Stimulated activated naive CD8-positive, alpha-beta T cell treated with anti-CD3 and anti-CD28 coated beads, Interleukin-15, amount 100 ng/mL, for 72 hours (primary cell): ENCODE measurements at places on chromosomes 7 and 10.

- DNase-seq = no peak
These were observed 180.2 kb downstream of the CELF2 start for GRCh38 chr10:11197878-11198277.

DNA sequence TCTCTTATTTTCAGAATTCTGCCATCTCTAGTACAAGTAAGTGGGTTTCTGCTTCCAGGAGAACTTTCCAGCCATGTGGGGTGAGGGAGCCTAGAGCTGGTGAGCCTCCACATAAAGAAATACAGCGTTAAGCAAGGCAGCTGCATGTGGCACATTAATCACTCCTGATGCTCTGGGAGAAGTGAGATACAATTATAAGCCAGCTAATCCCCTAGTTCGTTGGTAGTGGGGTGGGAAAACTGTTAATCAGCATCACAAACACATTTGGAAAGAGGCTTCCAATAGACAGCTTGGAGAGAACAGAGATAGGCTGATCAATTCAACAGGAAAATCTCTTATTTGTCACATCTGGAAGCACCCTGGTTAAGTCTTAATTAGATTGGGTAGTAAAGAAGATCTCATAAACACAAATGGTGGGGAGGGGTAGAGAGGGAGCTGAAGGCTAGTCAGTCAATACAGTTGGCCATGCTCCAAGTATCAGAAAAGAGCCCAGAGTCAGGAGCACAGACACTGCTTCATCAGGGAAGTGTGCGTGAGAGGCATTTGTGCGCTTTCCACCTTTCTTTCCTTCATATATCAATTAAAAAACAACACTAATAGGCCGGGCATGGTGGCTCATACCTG, 130.6 kb downstream of the SORCS1 start:
- no peak for DNase-seq

DNA sequence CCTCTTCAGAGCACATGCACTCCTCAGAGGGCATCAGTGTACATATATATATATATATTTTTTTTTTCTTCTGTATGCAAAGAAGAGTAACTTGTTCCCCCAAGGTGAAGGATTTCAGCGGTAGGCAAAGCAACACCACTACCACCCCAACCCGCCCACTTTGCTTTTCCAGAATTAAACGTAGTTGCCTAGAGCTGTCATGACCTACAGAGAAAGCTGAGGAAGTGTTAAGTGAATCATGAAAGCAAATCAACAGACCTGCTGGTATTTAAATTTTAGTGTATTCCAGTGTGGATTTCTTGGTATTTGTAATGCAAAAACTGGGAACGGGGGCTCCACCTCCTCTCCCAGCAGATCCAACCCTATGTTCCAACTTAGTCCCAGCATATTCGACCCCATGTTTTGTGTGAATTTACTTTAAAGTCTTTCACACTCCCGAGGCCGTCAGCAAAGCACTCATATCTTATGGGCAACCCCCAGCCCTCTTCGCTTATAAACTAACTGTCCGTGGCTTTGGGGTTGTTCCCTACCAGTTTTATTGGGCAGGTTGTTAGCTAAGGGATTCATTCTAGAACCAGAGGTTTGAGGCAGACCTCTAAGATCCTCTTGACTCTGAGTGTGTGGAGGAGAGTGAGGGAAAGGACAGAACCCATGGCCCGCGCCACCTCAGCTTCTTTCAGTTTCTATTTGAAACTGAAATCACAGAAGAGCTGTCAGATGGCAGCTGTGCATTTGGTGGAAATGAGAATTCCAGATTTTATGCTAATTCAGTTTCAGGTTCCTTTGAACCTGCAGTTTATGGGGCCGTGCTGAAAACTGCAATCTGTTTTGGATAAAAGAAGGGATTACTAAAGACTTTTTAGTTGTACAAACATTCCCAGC, 450.2 kb upstream of the GALNT17 start:
- peak; percentile 27 for DNase-seq

GRCh38 chr7:84844771-84845170, 342.1 kb downstream of the SEMA3D start:
- no peak for DNase-seq

- no peak for DNase-seq
These were observed 178.4 kb upstream of the LRRTM3 start for GRCh38 chr10:66747451-66747850.

GRCh38 chr10:110426294-110427181, 71.2 kb upstream of the DUSP5 start:
- DNase-seq = peak; percentile 19

GRCh38 chr7:20033621-20034400, 183.4 kb downstream of the MACC1 start:
- DNase-seq = no peak

DNA sequence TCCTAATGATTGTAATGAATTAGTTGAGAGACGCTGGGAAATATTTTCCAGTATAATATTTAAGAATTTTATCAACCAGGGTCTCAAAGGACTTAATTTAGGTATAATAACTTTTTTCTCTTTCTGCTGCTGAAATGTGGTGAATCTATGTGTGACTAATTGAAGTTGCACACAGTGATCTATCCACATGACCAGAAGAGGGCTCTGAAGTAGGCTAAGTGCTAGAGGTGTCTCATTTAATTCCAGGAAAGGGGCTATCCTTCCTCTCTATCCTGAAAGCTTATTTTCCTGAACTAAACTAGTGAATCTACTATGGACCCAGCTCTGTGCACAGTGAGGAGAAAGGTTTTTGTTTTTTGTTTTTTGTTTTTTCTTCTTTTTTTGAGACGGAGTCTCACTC, 294.4 kb upstream of the MYO3A start:
- no peak for DNase-seq

DNA sequence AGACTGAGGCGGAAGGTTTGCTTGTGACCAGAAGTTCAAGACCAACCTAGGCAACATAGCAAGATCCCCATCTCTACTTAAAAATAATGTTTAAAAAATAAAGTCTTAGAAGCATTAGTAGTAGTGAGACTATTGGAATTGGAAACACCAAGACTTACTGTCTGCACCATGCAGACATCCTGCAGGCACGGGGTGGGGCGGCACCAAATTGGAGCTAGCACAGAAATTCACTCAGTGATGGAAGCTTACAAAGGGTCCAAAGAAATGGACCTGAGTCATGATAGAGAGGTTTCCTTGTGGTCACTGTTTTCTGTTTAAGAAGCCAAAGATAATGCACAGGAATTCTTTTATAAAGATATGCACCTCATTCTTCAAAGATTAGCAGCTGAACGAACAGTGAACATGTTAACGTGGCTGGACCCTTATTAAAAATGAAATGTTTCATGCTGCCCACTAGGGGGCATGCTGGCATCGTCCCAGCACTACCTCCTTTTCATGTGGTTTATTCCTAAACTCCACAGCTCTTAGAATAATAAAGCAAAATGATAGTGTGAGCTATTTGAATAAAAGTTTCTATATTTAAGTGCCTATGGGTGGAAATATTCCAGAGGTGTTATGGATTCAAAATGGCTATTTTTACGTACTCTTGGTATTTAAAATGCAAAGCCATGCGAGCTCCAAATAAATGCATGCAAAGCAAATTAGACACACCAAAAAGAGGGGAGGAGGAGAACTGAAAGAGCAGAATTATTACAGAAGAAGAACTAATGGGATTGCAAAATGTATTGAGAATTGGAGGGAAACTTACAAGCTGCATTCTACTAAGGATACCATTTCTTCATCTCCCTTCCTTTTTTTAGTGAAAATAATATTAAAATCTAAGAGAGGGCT, 28.6 kb downstream of the PDSS1 start:
- DNase-seq = peak; percentile 23

GRCh38 chr7:1254281-1255079, 21.8 kb downstream of the UNCX start:
- no peak for DNase-seq

DNA sequence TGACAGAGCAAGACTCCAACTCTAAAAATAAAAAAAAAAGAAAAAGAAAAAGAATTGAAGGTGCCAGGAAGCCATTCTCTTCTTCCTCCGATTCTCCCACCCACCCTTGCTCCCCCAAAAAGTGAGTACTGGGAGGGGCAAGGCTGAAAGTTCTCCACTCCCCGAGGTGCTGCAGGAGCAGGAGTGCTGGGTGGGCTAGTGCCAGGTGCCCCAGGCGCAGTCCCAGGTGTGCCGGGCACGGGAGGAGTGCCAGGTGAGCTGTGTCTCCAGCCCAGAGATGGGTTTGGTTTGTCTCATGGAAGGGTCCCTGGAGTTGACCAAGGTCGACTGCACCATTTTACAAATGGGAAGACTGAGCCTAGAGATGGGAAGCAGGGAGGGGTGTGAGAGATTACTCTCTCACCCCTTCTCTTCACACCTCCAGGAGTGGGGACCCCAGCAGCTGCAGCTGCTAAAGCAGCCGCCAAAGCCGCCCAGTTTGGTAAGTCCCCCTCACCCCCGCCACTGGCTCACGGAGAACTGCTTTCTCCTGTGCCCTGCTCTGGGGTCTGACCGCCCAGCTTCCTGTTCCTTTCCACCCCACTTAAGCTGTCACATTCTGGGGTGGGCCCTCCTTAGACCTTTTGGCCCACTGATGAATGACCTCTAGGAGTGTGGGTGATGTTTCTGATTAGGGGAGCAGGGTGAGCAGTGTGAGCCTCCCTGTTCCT, 26.2 kb upstream of the LIMK1 start:
- DNase-seq = no peak

DNA sequence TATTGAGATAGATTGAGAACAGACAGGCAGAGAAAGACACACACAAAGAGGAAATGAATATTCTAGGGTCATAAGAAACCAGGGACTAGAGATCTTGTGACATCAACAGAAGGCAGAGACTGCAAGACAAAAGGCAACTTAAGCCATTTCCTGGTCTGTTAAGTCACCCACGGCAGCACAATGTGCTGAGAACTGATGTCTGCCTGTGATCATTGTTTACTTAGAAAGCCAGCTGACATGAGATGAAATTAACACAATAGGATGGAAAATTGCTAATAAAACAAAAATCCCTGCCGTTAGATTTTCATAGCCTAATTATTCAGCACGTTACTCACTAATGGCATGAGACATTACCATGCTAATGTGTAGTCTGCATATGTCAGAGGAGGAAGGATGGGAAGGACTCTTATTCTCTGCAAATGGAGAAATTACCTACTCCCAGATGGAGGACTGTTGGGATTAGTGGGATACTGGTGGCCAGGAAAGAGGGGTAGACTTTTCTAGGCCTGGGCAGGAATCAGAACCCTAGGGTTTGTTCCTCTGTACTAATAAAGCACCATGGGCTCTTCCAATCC, 191.3 kb upstream of the PODXL start:
- no peak for DNase-seq

- DNase-seq = no peak
These were observed 112.5 kb upstream of the ANKRD1 start for GRCh38 chr10:91033324-91033950.

GRCh38 chr7:67496589-67496988, 500.0 kb downstream of the TYW1 start:
- DNase-seq = no peak

DNA sequence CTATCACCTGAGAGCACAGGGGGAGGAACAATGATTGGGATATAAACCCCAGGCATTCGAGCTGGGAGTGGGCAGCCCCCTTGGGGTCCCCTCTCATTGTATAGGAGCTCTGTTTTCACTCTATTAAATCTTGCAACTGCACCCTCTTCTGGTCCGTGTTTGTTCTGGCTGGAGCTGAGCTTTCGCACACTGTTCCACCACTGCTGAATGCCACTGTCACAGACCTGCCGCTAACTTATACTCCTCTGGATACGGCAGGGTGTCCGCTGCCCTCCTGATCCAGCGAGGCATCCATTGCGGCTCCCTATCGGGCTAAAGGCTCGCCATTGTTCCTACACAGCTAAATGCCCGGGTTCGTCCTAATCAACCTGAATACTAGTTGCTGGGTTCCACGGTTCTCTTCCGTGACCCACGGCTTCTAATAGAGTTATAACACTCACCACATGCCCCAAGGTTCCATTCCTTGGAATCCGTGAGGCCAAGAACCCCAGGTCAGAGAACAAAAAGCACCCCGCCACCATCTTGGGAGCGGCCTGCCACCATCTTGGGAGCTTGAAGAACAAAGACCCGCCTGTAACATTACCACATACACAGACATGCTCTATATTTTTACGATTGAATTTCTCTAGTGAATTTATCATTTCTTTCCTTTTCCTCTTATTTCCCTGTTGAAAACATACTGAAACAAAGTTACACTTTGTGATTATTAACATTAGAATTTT, 9.0 kb downstream of the ZWINT start:
- DNase-seq = no peak

DNA sequence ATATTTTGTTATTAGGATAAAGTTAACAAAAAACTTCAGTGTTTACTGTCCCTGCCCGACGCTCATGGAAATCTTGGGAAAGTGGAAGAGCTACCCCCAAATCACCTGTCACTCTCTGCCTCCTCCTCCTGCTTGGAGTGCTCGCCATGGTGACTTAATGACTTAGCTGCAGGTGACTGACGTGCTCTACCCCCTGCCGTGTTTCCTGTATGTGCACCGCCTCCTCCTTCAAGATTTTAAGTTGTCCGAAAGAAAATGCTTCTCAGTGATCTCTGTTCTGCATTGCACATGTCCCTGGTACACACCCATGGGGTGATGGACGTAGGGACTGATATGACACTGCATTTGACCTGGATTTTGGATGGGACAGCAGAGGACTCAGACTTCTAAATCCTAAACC, 338.8 kb upstream of the SHH start:
- no peak for DNase-seq

GRCh38 chr10:89563861-89564478, 28.6 kb upstream of the SLC16A12 start:
- peak; percentile 12 for DNase-seq
